Ovary (tissue), 10 donors: ENCODE measurements at places on chromosomes 16 and 17. TPM values are rescaled to one million over a fixed set of nuclear protein-coding genes. Genes with fewer than 3 reads are reported as not detected.

DNA sequence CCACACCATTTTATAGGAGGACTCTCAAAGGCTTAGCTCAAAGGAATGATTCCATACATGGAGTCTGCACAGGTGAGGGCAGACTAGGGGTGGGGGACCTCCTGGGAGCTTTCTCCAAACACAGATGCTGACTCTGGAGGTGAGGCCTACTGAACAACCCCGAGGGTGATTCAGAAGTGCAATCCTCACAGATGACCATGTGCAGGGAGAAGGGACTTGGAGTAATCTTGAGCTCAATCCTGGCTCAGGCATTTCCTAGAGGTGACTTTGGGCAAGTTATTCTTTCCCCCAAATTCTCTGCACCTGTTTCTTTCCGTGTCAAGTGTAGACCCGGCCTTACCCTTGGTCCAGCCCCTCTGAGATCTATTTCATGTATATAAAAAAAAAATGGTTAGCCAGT, 401.5 kb downstream of the SLC39A11 start:
- H3K36me3 ChIP-seq = no peaks in the 10 kb centered on the region
- H3K27ac ChIP-seq = no peak overlapping the region
- H3K27me3 ChIP-seq = no peaks in the 10 kb centered on the region
- DNase-seq = no peak

Gene LRRC46
- total RNA-seq = 1.2 TPM

- H3K4me1 ChIP-seq = peaks cover 7% of the 10 kb centered on the region
- no peaks in the 10 kb centered on the region for H3K36me3 ChIP-seq
- no peak overlapping the region for H3K4me3 ChIP-seq
- H3K27me3 ChIP-seq = no peaks in the 10 kb centered on the region
- H3K27ac ChIP-seq = no peak overlapping the region
Measured at GRCh38 chr16:85505794-85506634, 107.1 kb upstream of the GSE1 start.

- H3K4me3 ChIP-seq = no peak overlapping the region
- no peak for DNase-seq
- no peaks in the 10 kb centered on the region for H3K27me3 ChIP-seq
- H3K4me1 ChIP-seq = no peaks in the 10 kb centered on the region
- H3K27ac ChIP-seq = no peak overlapping the region
- H3K36me3 ChIP-seq = no peaks in the 10 kb centered on the region
Measured at GRCh38 chr16:81505011-81505661, 60.5 kb downstream of the CMIP start.

DNA sequence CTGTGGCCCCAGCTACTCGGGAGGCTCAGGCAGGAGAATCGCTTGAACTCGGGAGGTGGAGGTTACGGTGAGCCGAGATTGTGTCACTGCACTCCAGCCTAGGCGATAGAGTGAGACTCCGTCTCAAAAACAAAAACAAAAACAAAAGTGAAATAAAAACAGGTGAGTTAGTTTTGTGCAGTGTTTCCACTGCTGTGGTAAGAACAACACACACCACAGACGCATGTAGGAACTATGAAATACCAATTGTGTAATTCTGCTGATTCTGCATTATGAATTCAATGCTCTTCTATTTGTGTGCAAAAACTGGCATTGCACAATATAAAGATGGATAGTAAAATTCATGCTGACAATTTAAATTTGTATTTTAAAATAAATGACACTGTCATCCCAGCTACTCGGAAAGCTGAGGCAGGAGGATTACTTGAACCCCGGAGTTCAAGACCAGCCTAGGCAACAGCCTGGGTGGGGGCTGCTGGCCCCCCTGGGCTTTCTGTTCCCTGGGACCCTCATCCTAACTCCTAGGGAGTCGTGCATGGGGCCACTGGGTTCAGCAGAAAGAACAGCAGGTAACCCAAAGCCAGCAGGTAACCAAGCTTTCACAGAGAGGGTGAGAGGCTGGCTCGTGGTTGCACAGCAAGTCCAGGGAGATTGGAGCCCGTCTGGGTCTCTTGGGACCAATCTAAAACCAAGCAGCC, 10.6 kb upstream of the RHBDF2 start:
- H3K4me1 ChIP-seq = no peaks in the 10 kb centered on the region
- no peak overlapping the region for H3K27ac ChIP-seq
- no peak for DNase-seq
- H3K27me3 ChIP-seq = no peaks in the 10 kb centered on the region
- H3K36me3 ChIP-seq = no peaks in the 10 kb centered on the region
- H3K4me3 ChIP-seq = no peak overlapping the region

Gene SLC6A2
- total RNA-seq = 0.15 TPM
